ENCODE measurements at places on chromosomes 3 and 15. TPM values are rescaled to one million over a fixed set of nuclear protein-coding genes. Genes with fewer than 3 reads are reported as not detected.

DNA sequence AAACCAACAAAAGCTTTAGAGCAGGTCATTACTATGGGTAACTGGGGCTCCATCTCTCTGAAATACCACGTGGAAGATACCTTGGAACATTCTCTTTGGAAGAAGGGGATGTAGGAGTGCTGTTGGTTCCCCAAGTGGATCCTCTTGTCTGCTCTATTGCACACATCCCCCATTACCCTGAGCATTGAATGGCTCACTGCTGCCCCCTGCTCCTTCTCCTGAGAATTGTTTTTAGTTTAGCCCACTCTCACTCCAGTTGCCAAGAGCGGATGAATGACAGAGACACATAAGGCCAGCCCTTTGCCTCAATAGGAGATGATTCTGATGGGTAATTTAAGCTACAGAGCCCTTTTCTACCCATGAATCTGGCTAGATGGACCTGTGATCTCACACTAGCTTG is 135.6 kb upstream of the SUCLG2 start:
- peak; percentile 48 for DNase-seq

DNA sequence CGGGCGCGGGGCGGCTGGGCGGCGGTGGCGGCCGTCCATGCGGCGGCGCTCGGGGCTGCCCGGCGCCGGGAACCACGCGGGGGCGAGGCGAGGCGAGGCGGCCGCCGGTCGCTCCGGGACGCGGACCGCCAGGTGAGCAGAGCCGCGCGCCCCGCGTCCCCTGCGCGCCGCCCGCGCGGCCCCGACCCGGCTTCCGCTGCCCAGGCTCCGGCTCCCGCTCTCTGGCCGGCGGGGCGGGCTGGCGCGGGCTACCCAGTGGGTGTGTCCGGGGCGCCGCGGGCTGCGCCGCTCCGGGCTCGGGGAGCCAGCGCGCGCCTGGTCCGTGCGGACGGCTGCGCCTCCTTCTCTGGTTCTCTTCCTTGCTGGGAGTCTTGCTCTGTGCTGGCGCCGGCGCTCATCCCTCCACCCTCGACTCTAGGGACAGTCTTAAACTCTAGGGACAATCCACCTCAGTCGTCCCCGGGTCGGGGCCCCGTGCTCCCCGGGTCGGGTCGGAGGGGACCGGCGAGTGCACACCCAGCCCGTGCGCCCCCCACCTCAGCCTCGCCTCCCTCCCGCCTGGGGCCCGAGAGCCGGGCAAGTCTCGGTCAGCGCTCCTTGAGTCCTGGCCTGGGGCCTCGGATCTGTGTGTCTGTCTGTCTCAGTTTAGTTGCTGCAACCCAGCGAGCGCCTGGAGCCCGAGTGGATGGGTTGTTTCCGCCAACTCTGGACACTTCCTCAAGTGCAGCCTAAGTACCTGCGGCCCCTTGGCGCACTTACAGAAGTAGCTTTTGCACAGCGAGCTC is 488 bp downstream of the THSD4 start:
- DNase-seq = no peak

Gene HESX1
- 0.39 TPM for total RNA-seq

- no peak for DNase-seq
Observed at GRCh38 chr15:69599271-69599670, 146.7 kb downstream of the RPLP1 start.

DNA sequence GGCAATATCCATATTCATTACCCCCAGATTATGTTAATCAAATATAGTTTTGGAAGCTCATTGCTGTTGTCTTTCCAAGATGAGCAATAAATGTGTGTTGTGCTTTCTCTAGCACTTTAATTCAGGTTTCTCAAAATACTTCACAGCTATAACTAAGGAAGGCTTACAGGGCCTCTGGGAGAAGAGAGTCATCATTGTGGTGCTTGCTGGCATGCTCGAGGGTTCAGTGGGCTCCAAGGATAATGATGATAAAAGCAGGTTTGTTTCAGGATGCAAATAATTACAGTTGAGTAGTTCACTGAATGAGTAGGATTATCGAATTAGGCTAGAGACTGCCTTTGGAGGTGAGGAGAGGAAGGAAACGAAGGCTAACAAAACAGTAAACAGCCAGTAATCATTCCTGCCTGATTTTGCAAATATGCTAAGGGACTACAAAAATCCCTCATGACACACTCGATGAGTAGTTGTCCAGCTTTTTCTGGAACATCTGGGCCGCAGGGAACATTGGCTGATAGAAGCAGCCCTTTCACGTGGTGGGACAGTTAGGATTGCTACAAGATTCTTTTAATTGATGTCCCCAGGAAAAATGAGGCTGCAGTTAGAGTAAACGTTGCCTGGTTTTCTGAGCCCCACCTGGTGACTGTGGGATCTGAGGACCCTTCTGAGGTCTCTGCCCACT is 54.1 kb downstream of the SLC7A14 start:
- no peak for DNase-seq

Gene PLAAT1
- not detected for total RNA-seq
